ENCODE measurements at places on chromosomes 7 and 10.

- no peak for DNase-seq
Measured at GRCh38 chr7:100476101-100476780, 2.8 kb downstream of the TSC22D4 start.

DNA sequence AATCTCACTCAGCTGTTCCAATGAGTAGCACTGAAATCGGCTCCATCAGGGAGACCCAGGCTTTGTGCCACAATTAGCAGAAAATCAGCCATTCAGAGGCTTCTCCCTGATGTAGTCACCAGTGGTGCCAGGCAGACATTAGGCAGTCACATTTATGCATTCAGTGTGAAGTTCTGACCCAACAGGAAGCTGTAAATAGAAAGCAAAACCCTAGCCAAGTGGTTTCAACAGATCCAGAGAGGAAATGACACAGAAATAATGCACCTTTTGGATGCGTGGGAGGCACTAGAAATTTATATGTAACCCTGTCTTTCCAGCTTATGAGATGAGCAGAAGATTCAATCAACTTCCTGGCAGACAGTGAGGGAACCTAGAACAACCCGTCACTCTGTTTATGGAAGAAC lies 186.4 kb downstream of the PDE1C start:
- DNase-seq, result no peak

DNA sequence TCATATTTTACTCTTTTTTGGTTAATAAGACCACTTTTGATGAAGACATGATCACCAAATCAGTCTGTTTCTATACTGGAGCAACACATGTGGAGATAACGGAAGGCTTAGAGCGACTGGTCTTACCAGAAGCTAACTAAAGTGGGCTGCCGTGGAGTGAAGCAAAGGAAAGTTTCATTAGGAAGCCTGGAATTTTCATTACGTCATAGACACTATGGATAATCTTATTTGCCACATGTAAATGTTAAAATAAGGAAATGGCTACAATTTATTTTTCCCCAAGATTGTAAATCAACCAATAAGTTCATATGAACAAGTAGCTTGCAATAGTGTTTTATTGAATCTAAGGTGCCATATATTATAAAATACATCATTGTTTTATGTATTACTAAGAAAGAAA lies 185.4 kb downstream of the PHTF2 start:
- DNase-seq, result no peak

GRCh38 chr7:139361523-139361922 lies 1.8 kb downstream of the LUC7L2 start:
- DNase-seq, result no peak

DNA sequence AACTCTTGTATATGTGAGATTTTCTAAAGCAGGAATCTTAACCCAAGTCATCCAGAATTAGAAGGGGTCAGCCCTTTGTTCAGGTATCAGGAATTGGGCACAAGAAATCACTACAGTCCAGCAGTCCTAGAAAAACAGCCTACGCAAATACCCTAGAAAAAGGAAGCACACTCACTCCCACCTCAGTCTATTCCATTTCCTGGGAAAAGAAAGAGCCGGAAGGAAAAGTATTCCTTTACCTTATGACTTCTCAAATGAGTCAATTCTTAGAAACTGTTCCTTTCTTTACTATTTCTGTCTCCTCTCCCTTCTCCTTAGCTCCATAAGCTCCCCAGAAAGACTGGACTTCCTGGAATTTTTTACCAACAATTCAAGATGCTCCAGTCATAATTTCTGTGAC lies 62.7 kb downstream of the DNAJC12 start:
- DNase-seq, result no peak

GRCh38 chr7:135942614-135943013 lies 34.5 kb downstream of the MTPN start:
- DNase-seq, result no peak

DNA sequence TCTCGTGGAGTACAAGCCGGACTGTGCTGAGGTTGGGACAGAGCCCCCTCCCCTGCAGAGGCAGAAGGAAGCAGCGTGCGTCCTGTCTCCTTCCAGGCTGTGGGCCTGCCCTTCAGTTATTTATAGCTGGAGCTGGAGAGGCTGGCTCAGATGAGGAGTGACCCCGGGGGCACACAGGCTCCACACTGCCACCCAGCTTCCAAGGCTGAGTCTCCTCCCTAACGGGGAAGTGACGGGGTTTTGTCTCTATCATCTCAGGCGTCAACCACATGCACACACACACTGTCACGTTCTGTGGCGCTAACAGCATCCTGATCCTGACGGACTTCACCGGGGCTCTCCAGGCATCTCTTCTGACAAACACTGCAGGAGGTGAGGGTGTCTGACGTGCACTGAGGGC lies 25.4 kb downstream of the AMZ1 start:
- no peak for DNase-seq

DNA sequence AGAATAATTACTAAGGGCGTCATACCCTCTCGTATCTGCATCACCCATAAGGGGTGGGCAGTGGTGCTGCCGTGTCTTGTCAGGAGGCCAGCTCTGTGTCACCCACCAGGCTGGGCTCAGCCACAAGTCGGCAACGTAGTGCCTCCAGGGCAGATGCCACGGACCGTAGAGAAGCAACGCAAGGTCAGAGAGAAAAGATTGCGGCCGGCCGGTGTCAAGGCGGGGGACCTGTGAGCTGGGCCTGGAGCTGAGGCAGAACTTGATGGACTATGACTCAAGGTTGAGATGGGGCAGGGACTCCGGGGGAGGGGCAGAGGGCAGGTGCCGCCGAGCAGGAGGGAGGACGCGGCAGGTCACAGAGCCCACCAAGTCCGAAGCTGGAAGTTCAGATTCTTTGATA lies 29.5 kb downstream of the FOXK1 start:
- DNase-seq, result no peak

DNA sequence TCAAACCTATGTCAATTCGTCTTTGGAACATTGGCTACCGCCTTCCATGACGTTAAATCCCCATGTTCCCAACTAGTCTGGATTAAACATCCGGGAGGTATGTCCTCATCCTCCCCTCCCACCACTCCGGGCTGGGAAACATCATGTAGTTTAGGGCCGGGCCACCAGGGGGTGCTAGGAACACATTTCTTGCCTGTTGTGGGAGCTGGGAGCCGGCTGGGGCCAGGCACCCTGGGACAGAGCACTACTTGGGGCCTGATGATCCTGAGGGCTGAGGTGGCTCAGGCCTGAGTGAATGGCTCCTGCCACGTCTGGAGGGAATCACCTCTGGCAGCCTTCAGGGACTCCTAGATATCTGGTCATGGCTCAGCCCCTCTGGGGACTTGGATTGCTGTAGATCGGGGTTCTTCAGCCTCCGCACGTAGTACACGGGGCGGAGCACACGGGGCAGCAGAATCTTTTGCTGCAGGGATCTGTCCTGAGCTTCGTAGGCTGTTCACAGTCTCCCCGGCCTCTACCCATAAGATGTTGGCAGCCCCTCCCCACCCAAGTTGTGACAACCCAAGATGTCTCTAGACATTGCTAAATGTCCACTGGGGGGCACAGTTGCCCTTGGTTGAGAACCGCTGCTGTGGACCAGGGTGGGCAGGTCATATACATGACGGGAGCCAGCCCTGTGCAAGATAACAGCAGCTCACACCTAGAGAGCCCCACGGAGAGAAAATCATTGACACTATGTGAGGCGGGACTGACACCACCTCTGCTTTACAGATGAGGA lies 141.2 kb upstream of the ZNF716 start:
- no peak for DNase-seq

GRCh38 chr7:98869597-98870120 lies at the start of gene TMEM130:
TSS of gene TMEM130 (minus strand) at chr7:98870014. CDS start at chr7:98869861, 153 bp downstream.
- DNase-seq, result no peak

GRCh38 chr7:150435390-150436073 lies 14.9 kb upstream of the GIMAP8 start:
- no peak for DNase-seq

- DNase-seq, result no peak
Measured at GRCh38 chr7:135193615-135194081, 17.7 kb downstream of the WDR91 start.

- DNase-seq, result no peak
Measured at GRCh38 chr7:76283254-76284159, 19.0 kb upstream of the HSPB1 start.

GRCh38 chr7:82441669-82442478 lies 1.7 kb downstream of the CACNA2D1 start:
- DNase-seq, result no peak

Data from CD4-positive, alpha-beta T cell treated with Interleukin-6 for 4 hours (primary cell).